Kidney epithelial cell (primary cell): ENCODE measurements at places on chromosomes 12 and 14. TPM values are rescaled to one million over a fixed set of nuclear protein-coding genes. Genes with fewer than 3 reads are reported as not detected.

Gene TPH2
- total RNA-seq, result not detected in 2 replicates

Gene ANO2
- total RNA-seq, result 0.48 and 1.5 TPM in 2 replicates

Gene INSM2
- total RNA-seq, result not detected in 2 replicates

Gene ALX1
- 0.21 and 0.54 TPM in 2 replicates for total RNA-seq

GRCh38 chr14:62409169-62409568 is 636.1 kb downstream of the KCNH5 start:
- no peak for DNase-seq

DNA sequence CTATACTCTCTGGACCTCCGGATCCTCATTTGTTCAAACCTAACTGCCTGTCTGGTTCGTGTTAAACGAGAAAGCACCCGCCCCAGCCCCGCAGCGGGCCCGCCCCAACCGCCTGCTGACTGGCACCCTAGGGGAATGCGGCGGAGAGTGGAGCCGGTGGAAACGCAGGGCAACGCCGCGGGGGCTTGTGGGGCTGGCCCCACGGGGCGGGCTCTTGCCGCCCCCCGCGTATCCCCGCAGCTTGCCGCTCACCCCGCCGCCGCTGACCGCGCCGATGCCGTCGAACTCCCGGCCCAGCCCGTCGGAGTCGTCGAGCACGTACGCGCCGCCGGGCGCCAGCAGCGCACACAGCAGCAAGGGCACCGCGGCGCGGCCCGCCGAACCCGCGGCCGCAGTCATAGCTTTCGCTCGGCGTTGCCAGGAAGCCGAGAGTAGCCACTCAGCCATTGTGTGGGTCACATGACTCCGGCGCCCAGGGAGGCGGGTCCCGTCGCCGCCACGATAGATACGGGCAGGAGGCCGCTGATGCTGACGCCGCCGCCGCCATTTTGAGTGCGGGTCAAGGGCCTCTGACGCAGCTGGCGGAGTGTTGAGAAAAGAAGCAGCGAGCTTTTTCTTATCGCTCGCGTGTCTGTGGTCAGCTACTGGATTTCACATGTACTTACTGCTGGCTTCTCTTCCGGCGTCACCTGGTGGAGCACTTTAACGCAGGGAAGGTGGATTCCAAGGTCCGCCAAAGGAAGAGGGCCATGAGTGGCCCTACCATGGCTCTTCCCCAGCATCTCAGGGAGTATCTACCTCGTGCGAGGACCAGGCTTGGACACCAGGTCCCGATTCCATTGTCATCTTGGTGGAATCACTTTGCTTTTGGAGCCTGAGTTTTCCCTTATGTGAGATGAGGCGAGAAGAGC is at the start of gene GALC:
Gene GALC (minus strand): TSS at position 465 of the 911 bp plus-strand sequence. CDS start 18 bp downstream, at position 447.
- DNase-seq, result peak; percentile 47

GRCh38 chr14:102544747-102545460 is 35.3 kb upstream of the ANKRD9 start:
- DNase-seq, result no peak

Gene PTPRQ
- total RNA-seq, result under 0.01 TPM in 2 replicates

Gene CISTR
- not detected in 2 replicates for total RNA-seq

DNA sequence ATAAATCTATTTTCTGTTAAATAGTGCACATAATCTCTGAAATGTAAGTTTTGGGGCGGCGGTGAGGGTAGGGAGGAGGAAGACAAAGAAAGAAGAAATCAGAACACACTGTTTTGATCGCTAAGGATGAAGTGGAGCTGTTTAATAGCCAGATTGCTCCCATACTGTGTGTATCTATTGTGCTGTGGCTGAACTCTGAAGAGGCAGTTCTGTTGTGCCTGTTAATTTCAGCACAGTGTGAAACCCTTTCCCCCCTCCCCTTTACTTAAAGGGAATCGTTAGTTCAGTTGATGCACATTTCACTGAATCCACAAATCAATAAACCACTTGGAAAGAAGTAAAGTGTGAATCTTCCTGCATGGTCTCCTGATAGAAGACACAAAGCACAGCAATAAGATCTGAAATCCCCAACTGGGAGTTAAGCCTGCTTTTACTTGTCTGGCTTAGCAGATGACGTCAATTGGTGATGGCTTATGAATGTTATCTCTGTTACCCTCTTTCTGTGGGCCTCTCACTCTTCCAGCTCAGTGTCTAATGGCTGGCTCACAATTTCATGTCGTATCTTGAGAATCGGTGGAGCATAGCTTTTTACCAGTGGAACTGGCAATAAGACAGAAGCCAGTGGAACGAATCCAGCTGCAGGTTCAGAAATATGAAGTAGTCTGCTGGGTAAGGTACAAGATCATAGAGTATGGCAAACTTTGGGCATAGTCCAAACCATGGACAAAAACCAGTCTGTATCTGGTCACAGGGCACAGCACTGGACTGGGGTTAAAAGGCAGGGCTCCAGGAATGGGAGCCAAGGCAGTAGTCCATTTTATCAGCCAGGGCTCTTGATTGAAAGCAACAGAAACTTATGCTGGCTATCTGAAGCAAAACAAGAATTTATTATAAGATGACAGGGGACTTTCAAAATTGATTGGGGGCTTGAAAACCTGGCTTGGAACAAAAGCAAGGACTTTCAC is 413.5 kb upstream of the SEL1L start:
- no peak for DNase-seq

- DNase-seq, result no peak
Observed at GRCh38 chr14:96917442-96917963, 120.3 kb downstream of the VRK1 start.
